ENCODE measurements at places on chromosomes 7 and 10.
A peak's percentile ranks its signal among the peaks of the same experiment; 100 is the strongest.

- DNase-seq, result no peak
Observed at GRCh38 chr10:101690461-101690860, 4.5 kb downstream of the FBXW4 start.

DNA sequence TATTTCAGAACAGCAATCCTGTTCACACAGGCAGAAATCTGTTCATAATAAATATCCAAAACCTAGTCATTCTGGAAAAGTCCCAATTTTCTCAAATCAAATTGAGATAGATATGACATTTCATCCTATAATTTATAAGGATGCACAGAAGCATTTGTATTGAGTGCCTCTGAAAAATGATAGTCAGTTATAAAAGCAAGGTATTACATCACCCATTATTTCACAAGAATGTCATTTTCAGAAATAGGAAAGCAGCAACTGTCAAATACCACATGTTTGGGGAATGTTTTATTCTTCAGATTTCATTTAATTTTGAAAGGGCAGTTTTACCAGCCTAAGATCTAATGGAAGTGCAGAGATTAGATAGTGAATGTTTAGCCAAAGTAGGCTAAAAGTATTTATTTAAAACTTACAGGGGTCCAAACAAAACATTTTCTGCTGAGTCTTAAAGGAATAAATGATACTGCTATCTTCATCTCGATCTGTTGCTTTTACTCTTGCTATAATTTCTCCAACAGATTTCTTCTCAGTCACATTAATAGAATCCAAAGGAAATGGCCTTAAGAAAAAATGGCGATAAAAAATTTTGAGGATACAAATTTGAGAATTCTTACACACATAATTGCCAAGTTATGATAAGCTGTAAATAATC is 185.8 kb downstream of the HGF start:
- DNase-seq, result no peak

DNA sequence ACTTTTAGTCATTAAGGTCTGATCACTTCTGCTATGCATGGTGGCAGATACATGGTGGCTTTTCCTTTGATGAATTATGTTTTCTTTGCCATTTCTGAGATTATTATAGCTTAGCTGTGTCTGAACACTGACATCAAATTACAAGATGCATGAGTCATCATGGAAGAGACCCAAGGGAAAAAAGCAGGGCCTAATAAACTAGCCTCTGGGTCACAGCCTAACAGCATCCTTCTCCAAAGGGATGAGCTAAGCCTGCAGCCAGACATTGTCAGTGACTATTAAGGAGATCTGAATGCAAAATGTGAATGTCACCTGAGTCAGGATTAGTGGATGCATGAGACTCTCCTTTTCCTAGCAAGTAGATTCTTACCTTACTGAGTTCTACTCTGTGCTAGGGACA is 19.1 kb upstream of the OGDHL start:
- DNase-seq, result no peak

DNA sequence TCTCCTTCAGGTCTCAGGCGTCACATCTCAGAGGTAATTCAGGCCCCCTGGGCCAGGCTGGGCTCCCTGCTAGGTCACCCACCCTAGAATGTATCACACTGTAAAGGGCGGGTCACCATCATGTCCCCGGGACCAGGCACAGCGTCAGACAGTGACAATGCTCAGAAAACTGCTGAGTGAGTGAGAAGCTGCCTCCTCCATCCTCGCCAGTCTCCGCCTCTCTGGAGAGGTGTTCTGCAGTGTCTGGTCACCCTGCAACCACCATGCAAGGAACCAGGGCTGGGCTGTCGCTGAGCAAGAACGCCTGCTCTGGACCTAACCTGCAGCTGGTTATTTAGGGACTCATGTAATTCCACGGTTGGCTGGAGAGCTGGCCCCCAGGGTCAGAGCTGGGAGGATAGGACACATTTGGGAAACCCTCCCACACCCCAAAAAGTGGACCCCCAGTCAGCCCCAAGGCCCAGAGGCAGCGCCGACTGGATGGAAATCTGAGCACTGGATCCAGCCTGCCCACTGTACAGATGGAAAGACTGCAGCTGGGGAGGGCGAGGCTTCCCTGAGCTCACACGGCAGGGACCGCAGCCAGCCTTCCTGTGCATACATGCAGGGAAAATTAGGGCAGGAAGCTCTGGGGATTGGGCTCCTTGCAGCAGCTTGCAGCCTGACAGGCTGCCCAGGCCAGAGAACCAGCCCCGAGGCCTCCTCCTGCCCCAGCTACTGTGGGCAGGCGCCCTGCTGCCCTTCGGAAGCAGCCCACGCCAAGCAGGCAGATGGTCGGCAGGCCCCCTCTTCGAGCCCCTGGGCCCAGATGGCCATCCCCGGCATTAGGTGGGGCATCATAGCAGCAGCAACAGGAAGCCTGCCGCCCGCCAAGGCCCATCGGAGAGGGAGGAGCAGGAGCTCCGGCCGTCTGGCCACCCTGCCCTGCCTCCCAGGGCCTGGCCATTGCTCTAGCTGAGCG is 105.4 kb upstream of the ZMIZ1 start:
- no peak for DNase-seq

DNA sequence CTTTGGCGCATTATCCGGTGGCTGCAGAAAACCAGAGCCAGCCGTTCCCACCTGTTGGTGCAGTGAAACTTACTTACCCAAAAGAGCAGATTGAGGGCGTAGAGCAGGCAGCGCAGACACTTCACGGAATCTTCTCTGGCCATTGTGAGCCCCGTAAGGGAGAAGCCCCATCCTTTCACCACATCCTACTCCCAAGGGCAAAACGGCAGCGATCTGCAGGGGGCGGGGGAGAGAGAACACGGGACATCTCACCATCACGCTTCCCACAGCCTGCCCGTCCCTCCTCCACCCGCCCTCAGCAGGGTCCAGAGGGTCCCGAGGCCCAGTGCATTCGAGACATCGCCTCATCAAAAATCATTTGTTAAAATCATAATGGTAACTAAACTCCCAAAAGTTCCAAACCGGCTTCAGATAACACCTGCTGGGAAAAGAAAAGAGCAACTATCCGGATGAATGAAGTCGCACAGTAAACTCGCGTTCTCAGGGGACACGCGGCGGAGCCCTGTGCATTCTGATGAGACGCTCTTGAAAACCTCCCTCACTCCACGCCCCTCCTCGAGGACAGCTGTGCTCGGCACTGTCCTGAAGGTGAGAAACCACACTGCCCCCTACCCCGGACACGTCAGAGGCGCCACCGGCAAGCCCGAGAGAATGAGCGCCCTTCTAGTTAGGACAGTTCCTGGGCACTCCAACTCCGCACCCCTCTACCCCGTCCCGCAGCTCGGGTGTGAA is 1.2 kb downstream of the TSPAN12 start:
- DNase-seq, result peak; percentile 50

DNA sequence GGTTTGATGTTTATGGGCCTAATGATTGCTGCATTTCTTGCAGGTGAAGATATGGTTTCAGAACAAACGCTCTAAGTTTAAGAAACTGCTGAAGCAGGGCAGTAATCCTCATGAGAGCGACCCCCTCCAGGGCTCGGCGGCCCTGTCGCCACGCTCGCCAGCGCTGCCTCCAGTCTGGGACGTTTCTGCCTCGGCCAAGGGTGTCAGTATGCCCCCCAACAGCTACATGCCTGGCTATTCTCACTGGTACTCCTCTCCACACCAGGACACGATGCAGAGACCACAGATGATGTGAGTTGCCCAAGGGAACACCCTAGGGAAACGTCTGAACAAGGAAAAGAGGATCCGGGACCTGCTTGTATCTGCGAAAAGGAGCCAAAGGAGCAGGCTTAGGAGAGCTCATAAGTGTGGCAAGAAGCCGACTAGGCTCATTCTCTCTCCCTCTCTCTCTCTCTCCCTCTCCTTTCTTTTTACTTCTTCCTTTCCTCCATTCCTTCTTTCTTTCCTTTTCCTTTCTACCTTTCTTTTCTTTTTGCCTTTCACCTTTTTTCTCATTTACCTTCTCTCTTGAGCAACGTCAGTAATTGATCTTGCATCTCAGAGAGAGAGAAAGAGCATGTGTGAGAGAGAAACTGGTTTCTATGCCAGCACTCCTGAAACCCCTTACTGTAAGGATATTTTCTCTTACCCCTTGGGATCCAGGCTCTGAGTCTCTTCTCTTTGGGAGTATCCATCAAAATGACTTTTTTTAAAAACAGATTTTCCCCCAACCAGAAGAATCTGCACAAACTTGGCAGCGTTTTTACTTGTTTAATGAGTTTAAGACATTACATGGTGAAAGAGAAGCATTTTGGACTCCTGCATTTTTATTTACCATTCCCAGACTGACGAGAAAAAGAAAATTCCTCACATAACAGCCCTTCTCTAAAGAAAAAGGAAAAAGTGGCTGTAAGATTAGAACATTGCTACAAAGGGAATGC is 4.7 kb downstream of the DLX6 start:
- no peak for DNase-seq

GRCh38 chr10:95542330-95542729 is 18.8 kb downstream of the SORBS1 start:
- DNase-seq, result no peak

DNA sequence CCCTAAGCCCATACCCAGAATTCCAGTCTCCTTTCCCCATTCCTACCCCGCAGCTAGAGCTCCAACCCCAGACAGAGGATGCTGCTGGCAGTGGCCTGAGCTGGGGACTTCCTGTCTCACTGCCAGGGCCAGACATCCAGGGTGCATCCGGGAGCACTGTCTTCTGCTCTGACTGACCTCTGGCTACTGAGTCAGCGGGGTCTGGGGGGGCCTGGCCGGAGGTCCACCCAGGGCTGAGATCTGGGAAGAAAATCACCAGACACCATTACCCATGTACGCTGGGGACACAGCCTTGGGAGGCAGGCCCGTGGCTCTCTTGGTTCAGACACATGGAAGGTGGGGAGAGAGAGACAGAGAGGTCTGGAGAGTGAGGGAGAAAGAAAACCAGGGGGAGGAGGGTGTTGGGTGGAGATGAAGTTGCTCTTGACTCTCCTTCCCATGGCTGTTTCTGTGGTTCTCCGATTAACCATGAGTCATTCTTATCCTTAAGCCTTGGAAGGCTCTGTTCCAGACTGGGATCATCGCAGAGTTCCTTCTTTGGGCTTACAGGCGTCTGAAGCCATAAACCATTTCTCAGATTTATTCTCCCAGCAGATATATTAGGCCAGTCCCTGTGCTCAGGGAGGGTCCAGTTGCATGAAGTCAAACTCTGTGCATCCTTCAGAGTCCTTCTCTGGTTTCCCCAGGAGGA is 23.6 kb downstream of the TSPAN15 start:
- no peak for DNase-seq

- DNase-seq, result no peak
Observed at GRCh38 chr7:127769696-127770400, 117.9 kb downstream of the SND1 start.

DNA sequence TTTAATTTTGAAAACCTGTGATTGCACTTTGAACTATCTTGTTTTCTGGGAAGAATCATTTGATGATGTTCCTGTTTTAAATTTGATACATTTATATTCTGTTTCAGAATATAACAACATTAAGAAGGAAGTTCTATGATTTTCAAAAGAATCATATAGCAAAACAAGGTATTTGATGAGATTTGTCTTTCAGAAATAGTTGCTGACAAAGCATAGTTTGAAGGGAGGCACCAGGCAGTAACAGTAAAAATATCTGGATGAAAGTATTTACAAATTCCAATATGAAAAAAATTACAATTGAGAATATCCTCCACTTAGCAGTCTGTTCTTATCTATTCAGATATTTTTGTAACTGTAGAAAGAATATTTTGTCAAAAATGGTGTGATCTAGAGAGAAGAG is 266.1 kb upstream of the CSTF2T start:
- DNase-seq, result no peak

DNA sequence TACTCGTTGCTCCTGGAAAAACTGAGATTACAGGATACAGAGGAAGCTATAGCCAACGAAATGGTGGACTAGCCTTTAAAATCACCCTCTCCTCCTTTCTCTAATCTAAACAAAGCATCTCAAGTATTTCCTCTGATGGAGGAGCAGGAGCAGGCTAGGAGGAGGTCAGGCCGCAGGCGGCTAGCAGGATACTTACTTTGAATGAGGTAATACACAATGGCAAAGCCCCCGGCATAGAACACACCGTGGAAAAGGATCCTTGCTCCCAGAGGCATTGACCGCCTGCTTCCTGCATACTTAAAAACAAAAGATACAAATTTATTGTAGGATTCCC is 64.4 kb downstream of the STK17A start:
- no peak for DNase-seq

DNA sequence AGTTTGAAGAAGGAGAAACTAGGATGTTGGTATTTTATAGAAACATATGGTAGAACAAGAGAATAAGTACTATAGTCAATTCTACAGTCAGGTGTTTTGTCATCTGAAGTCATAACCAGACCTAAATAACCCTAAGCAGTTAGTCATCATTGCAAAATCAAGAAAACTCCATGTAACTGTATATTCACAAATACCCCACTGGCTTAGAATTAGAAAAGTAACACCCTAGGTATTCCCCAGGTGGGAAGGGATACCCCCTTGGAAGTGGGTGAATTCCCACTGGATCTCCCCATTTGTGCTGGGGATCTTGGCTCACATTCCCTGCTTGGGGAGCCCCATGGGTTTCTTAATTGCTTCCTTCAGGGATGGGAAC is 45.9 kb upstream of the ITGB8 start:
- no peak for DNase-seq

- peak; percentile 15 for DNase-seq
Observed at GRCh38 chr7:38311329-38311937, 38.0 kb upstream of the TARP start.

GRCh38 chr10:117364110-117364960 is 10.9 kb downstream of the PDZD8 start:
- DNase-seq, result no peak

- no peak for DNase-seq
Observed at GRCh38 chr10:102624751-102625645, 19.3 kb upstream of the TRIM8 start.

DNA sequence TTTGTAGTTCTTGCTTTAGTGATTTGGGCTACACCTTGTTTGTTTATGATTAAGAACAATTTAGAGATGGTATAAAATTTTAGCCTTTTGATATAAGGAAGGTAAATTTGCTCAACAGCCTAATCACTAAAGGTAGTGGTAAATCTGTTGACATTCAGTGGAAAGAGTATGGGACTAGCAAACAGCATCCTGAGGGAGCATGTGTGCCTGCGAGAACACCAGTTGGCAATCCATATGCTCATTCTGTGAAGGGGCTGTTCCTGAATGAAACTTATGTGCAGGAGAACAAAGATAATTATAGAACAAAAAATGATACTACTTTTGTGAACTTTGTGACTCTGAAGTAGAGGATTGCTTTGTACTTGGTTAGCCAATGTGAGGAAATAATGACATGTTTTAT is 44.0 kb downstream of the CAPZA2 start:
- no peak for DNase-seq

GRCh38 chr7:94252124-94252523 is 142.6 kb upstream of the COL1A2 start:
- no peak for DNase-seq

GRCh38 chr7:84912993-84913635 is 273.7 kb downstream of the SEMA3D start:
- no peak for DNase-seq

All from NCI-H345 (cell line).